ENCODE measurements at places on chromosomes 11 and 22.

DNA sequence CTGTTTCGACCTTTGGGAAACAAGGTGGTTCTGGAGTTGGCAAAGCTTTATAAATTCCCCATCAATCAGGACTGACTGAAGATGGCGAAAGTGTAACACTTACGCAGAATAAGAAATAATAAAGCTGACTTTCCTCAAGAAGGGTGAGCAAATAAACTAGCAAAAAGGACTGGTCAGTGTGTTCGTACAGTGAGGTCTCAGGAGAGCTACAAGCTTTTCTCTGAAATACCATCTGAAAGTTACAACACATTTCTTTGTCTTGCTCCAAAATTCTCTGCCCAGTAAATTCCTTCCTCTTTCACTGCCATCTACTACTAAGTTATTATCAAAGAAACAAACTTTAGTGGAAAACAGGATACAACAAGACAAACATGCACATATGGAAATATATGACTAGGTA, 13.4 kb downstream of the PITPNB start:
- no peak for DNase-seq

DNA sequence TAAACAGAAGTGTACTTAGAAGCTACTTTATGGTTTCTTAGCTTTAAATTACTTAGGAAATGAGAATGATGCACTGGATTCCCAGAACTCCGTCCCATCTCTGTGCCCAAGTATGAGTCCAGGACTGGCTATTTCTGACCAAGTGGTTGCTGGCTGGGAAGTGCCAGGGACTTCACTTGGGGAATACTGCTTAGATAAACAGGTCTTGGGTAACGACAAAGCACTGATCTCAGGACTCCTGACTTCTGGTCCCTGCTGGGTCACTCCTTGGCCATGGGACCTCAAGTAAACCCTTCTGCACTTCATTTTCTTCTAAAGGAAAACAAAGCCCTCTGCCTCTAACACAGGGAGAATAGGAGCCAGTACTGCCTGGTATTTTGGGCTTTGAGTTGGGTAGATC, 27.9 kb downstream of the ABTB2 start:
- no peak for DNase-seq

DNA sequence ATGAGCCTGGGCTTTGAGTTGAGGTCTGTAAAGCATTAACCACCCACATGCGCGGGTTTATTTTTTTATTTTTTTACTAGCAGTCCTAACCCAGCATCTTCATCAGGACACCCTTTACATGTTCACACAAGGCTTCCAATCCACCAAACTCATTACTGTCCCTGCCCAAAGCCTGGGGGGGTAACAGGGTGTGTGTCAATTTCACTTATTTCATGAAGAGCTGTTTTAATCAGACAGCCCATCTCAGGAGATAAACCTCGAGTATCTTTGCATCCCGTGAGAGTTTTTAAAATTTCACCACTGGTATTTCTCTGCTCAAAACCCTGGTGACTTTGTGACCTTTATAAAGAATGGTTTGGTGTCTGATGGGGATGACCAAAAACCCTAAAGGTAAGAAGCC, 45.6 kb downstream of the ANO1 start:
- DNase-seq, result no peak

GRCh38 chr11:8335683-8336082, 72.0 kb upstream of the LMO1 start:
- DNase-seq, result no peak

DNA sequence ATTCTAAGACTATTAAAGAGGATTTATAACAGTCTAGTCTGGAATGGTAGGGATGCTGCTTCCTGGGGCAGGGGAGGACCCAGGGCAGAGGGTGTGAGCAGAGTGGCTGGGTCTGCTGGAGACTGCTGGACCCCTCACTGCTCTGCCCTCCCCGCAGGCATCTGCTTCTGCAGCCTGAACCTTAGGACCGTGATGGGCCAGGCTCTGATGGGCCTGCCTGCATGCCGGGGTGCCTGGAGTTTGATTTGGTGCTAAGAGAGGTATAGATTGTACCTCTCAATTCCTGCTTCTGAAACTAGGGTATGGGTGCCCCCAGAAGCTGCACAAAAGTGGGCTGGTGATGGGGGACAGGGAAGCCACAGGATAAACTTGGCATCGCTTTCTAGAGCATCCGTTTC, 54.9 kb downstream of the CD82 start:
- no peak for DNase-seq

Measured in anterior cingulate cortex (tissue), 58 donors.